Type B pancreatic cell (in vitro differentiated cells): ENCODE measurements at places on chromosomes 13 and 19. TPM values are rescaled to one million over a fixed set of nuclear protein-coding genes. Genes with fewer than 3 reads are reported as not detected.

The SERP2 gene
- 3.6 and 6.1 TPM in 2 replicates for total RNA-seq

- DNase-seq: peak; percentile 83
These were observed 6.0 kb downstream of the RCN3 start for GRCh38 chr19:49533551-49534488.

DNA sequence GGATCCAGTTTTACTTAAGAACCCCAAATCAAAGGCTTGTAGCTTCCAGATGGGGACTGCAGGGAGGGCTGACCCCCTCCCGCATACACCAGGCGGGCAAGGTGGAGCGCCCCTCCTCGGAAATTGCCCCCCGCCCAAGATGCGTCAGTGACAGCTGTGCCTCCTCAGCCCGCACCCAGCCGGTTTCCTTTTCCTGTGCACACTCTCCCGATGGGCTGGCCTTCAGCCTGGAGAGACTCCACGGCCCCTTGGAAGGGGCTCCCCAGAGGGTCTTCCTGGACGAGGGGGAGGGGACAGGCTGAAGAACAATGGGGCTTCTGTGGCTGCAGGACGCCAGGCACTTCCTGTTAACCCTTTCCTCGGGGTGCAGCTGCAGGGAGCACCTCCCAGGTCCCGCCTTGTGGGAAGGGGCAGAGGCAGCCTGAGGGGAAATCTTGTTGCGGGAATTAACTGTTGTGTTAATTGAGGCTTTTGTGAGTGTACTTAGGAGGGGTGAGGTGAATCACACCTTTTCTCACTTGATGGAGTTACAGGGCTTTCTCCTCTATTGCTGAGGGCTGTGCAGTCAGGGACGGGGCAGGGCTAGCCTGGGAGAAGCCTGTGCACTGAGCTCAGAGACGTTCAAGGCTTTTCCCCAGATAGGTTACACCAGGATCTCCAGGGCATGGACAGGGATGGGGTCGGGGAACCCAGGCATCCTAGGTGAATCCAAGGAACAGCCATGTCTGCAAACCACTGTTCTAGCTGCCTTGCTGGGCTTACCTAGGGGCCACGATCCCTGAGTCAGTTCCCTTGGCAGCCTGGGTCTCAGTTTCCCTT is 14.3 kb downstream of the IER2 start:
- DNase-seq: peak; percentile 85

DNA sequence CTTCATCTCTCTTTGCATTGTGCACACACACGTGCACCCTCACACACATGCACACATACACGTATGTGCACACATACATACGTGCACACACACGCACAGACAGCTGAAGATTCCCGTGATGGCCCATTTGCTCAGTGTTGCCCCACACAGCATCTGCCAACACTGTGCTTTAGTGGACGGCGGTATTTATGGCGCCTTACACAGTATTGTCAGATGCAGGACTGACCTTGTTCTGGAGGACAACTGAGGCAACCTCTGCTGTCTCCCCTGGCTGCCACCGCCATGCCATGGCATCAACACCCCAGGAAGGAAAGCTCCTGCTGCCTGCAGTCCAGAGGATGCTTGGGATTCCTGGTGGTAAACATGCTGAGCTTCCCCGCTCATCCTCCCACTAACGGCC is 316.4 kb downstream of the TEX29 start:
- DNase-seq: no peak

DNA sequence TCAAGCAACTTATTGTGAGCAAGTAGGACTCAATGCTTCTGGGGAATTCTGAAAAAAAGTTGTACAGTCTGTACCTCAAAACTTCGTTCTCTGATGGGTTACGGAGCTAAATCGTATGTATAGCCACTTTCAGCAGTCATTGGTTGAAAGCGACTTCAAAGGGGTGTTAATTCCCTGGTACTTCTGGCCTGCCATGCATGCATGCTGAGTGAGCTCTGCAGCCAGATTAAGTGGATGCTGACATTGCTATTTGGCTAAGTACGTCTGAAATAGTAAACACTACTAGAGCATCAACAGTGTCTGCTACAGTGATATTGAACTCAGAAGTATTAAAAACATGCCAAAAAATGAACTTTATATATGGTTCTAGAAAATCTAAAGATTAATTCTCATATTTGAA is 1183.1 kb upstream of the PCDH20 start:
- no peak for DNase-seq
